ENCODE measurements at places on chromosomes 1 and 21.

GRCh38 chr1:147062956-147063355 lies 109.3 kb downstream of the PRKAB2 start:
- DNase-seq, result no peak

GRCh38 chr21:41868062-41868710 lies 11.0 kb downstream of the PRDM15 start:
- peak; percentile 54 for DNase-seq

- peak; percentile 74 for DNase-seq
Measured at GRCh38 chr1:74733604-74734484, 892 bp downstream of the TYW3 start.

- no peak for DNase-seq
Measured at GRCh38 chr21:46537026-46537425, 67.9 kb downstream of the S100B start.

- DNase-seq, result no peak
Measured at GRCh38 chr1:6456800-6457466, 9.0 kb downstream of the TNFRSF25 start.

Data from EH (cell line).